Coronary artery (tissue), 2 donors: ENCODE measurements at places on chromosomes 1 and 21.

- DNase-seq: no peak
Observed at GRCh38 chr1:28540651-28541050, 12.2 kb upstream of the TRNAU1AP start.

DNA sequence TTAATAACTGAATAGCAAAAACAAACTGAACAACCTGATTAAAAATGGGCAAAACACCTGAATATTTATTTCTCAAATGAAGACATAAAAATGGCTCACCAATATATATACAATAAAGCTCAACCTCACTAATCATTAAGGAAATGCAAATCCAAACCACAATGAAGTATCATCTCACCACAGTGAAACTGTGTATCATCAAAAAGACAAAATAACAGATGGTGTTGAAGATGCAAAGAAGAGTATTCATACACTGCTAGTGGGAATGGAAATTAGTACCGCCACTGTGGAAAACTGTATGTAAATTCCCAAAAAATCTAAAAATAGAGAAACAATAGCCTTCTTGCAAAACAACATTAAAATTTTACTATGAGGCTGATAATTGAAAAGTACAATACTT, 1660.1 kb upstream of the B3GALT2 start:
- DNase-seq: no peak

DNA sequence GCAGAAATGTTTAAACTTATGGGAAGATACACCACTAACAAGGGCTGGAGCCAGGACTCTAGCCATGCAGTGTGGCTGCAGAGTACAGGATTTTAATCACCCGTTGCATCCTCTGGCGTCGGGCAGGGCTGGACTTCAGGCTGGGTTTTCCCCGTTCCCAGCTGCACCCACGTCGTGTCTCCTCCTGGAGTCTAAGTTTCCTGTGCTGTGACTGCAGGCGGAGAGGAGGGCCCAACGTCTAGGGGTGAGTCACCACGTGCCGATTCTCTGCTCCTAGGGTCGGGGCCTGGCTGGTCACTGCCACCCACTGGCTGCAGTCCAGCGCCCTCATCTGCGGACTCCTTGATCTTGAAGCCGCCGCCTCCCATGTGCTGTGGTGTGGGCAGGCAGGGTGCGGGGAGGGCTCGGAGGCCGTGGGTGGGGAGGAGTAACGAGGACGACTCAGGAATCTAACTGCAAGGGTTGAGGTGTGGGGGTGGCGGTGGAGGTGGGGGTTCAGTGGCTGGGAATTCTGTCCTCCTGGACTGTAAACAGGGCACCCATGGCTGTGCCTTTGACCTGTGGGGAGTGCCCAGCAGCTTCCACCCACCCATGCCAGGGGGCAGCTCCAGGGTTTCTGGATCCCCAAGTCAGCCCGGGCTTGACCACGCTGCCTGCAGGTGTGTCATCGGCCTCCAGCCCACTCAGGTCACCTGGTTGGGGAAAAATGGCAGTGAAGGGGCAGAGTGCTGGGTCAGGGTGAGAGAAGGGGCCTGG, 77.8 kb downstream of the ALPL start:
- DNase-seq: no peak

GRCh38 chr1:235275223-235275622, 52.8 kb downstream of the ARID4B start:
- no peak for DNase-seq

DNA sequence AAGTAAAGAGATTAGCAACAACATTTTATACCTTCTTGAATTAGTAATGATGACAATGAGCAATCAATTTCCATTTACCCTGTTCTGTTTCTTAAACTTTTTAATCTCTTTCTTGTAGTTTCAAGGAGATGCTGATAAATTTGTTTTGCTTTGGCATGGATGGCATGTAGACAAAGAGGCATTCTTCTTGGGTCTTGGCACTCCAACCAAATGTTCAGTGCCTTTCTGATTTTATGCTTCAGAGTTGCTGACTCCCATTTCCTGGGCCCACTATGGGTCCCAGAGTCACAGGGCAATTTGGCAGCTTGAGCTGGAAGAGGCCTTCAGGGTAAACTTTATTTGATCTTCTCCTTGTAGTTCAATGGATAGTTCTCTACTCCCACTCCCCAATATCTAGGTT, 42.1 kb upstream of the OSBPL9 start:
- no peak for DNase-seq

GRCh38 chr1:171780583-171781175, 781 bp upstream of the METTL13 start:
- no peak for DNase-seq

GRCh38 chr1:58477390-58477789, 69.1 kb downstream of the OMA1 start:
- DNase-seq: no peak
